NT2/D1 (cell line): ENCODE measurements at places on chromosomes 6 and 20.

DNA sequence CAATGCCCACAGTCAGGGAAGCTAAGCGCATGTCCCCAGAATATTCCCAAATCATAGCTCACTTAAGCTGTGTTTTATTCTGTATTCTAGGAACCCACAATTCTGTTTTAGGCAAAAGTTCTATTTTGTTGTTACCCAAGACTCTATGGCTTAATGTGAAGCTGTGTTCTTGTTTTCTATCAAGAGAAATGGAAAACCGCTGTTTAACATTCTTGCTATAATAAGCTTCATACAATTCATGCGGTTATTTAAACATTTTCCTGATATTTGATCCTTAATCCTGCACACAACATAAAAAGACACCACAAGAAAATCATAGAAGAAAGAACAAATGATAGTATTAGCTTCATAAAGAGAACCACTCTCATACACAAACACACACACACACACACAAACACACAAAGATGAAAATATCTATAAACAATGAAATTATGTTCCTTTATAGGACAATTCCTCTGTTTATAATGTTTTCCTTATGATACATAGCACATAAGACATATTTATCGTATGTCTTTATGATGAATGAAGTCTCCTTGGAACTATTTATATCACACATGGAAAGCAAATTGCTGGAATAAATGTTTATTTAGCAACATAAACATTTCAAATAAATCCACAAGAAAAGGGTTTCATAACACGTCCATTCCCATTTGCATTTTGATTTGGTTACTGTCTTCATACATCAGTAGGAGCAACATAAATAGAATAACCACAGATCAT, 16.4 kb upstream of the COL21A1 start:
- no peak for DNase-seq

GRCh38 chr20:46047821-46048220, 18.8 kb downstream of the SLC12A5 start:
- no peak for DNase-seq

- no peak for DNase-seq
Measured at GRCh38 chr6:68901044-68901443, 266.0 kb downstream of the ADGRB3 start.

- no peak for DNase-seq
Measured at GRCh38 chr6:34414999-34415858, 10.6 kb downstream of the RPS10 start.

- DNase-seq: no peak
Measured at GRCh38 chr20:52777171-52777570, 195.0 kb upstream of the TSHZ2 start.

GRCh38 chr6:96990462-96990861, 65.9 kb downstream of the KLHL32 start:
- no peak for DNase-seq

DNA sequence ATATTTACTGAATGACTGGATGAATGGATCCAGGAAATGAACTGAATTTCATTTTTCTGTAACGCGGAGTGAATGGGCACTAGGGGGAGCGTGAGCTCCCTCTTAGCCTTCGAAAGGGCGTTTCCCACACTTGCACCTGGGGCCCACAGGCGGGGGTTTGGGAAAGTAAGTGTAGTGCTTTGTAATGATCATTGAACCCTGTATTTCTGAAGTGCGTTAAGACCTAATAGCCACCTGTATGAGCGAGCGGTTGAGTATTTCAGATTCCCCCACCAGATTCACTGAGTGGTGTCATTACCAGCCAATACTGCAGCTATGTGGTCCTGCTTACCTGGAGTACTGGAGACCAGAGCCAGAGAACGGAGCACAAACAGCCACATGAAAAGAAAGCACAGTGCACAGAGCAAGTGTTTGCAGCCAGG, 10.5 kb downstream of the SYTL3 start:
- no peak for DNase-seq

GRCh38 chr20:62116558-62117361, 5.5 kb upstream of the LSM14B start:
- no peak for DNase-seq

- no peak for DNase-seq
Measured at GRCh38 chr6:121491576-121491975, 56.1 kb downstream of the GJA1 start.
